Smooth muscle cell of the brain vasculature (primary cell): ENCODE measurements at places on chromosomes 7 and 10.

- DNase-seq: no peak
Observed at GRCh38 chr7:16223963-16224707, 197.2 kb downstream of the CRPPA start.

- no peak for DNase-seq
Observed at GRCh38 chr7:151435971-151436370, 4.0 kb downstream of the CRYGN start.

DNA sequence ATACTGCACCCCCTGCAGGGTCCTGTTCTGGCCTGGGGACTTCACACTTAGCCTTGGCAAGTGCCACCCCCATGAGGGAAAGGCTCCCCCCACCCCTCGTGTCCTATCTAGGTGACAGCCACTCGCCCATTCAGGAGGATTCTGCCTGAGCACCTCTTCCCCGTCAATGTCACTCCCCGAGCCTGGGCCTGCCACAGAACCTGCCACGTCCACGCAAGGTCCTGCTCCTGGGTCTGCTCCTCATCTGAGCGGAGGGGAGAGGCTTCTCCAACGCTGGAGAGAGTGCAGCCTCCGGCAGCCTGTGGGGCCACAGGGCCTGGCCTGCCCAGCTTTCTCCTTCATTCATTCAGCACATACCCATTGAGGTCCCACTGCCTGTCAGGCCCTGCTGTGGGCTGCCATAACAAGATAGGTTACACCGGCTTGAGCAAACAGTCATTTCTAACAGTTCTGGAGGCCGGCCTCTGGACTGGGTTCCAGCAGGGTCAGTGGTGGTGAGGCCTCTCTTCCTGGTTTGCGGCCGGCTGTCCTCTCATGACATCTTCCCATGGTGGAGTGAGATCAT is 92.0 kb upstream of the RET start:
- DNase-seq: no peak

GRCh38 chr7:20021831-20022230 is 195.4 kb downstream of the MACC1 start:
- DNase-seq: no peak

DNA sequence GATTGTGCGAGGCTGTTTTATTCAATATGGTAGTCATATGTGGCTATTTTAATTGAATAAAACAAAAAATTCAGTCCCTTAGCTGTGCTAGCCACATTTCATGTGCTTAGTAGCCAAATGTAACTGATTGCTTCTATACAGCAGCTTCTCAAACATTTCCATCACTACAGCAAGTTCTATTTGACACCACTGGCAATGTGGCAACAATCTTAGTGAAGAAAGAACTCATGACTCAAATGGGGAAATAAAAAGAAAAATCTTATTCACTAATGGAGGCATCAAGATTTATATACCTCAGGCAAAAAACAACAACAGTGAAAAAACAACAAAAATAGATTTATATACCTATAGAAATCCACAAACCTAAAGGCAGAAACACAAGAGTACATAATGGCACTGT is 17.9 kb downstream of the SEM1 start:
- DNase-seq: no peak

DNA sequence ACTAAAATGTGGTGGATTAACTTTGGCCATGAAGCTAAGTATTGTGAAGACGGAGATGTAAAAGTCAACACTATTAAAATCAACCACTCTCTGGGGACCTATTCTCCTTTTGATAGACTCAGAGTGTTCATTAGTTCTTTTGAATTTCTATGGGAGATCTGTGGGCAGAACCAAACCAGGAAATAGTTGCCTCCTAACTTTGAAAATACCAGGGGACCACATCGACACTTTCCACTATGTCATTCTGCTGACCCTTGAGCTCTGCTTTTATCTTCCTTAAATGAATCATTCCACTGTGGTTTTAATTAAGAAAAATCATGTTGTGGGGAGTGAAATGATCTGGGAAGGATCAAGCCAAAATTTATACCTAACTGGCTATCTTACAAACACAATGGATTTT is 960.5 kb downstream of the GATA3 start:
- no peak for DNase-seq

DNA sequence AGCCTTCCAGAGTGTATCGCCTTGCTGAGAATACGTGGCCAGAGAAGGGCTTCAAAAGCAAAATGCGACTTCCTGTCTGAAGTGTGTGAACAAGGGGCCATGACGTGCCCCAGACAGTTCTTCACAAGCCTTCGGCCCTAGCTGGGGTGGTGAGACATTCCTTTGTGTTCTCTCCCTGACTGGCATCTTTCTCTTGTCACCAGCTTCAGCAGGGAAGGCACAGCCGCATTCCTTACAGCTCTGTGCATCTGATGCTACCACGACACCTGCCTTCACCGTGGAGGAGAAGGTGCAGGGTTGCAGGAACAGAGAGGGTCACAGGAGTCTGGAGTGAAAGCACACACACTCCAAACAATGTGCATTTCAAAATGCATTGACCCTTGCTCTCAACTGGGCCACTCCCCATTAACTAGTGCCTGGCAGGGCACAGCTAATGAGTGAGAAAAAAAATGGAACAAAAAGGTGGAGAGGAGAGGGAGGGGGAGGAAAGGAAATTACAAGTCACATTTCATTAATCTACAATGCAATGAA is 93.4 kb downstream of the GPR26 start:
- no peak for DNase-seq

DNA sequence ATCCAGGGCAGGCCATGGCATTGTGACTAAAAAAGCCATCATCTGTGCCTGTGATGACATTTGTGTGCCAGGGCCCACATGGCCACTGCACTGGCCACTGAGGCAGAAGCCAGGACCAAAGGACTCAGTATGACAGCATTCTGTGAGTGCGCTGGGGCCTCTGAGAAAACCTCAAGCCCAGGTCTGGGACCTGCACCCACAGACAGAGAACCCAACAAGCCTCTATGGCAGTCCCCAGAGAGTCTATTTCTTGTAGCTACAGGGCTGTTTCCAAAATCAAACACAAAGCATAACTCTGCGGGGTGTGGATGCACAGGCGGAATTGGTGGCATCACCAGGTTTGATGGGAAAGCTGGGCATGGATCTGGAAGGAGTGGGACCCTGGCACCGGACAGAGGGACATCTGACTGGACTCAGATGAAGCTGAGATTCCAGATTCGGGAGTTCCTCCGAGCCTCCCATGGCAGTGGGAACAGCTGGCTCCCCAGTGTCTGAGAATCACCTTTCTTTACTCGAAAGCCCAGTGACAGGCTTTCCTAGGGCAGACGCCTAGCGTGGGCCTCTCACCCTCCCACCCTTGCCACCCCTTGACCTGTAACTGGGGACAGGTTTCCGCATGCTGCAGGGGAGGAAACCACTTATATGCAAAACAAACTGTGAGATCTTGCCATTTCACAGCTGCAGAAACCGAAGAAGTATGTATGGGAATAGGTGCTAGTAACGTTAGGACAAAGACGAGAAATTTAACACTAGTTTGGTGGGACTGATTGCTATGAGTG is 70.6 kb upstream of the RHEB start:
- DNase-seq: no peak

DNA sequence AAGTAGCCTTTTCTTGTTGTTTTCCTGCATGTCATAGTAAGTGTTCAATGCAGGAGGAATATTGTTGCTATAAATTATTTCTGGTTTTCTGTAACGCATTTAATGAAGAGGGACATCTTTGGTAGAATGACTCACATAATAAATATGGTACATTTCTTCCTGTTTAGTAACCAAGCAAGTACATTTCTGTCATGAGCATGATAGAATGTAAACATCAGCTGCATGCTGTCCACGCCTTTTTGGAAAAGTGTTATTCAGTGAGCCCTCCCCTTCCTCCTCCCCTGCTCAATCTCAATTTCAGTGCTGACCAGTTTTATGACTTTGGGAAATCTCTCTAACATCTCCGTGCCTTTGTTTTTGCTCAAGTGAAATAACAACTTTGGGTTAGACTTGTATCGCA is 664.0 kb downstream of the XPNPEP1 start:
- no peak for DNase-seq

- no peak for DNase-seq
Observed at GRCh38 chr10:30846710-30847109, 185.0 kb downstream of the ZNF438 start.

DNA sequence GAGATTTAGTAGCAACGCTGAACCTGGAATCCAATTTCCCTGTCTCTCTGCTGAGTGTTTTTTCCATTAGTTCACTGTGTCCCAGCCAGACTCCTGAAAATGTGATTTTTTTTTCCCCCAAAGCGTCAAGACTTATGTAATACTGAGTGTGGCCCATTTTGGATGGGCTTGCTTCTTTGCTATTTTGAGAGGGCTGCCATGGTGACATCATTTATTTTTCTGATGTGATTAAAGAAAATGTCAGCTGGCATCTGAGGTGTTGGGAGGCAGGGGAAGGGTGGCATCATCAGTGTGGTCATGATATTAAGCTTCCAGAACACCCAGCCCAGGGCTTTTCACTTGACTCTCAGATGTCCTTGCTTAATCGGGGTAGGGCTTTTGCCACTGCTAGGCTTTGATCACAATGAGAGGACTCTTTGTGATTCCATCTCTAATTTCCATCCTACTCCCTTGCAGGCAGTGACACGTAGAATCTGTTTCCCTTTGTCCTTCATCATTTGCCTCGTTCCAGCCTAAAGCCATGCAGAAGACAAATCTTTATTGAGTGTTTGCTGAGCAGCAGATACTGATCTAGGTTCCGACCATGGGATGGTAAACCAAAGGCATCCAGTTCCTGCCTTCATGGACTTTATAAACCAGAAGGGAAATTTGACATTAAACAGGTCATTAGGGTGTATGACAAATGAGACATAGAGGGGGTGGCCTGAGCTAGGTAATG is 7.4 kb downstream of the ZNF365 start:
- no peak for DNase-seq

DNA sequence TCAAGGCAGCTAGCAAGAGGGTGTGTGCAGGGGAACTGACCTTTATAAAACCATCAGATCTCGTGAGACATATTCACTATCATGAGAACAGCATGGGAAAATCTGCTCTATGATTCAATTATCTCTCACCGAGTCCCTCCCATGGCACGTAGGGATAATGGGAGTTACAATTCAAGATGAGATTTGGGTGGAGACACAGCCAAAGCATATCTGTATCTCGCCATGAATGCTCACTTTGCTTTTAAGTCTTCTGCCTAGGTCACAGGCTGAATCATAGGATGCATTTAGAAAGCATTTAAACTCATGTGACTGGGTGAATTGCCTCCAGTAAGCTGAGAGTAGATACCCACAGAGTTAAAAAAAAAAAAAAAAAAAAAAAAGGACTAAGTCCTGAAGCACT is 220.0 kb downstream of the AGMO start:
- no peak for DNase-seq

- no peak for DNase-seq
Observed at GRCh38 chr7:73988197-73988596, 39.8 kb upstream of the ELN start.

GRCh38 chr7:79132844-79133451 is 320.5 kb downstream of the MAGI2 start:
- no peak for DNase-seq

GRCh38 chr10:57943701-57944100 is 324.0 kb downstream of the IPMK start:
- no peak for DNase-seq

- DNase-seq: no peak
Observed at GRCh38 chr7:4185721-4186512, 496.2 kb upstream of the FOXK1 start.

DNA sequence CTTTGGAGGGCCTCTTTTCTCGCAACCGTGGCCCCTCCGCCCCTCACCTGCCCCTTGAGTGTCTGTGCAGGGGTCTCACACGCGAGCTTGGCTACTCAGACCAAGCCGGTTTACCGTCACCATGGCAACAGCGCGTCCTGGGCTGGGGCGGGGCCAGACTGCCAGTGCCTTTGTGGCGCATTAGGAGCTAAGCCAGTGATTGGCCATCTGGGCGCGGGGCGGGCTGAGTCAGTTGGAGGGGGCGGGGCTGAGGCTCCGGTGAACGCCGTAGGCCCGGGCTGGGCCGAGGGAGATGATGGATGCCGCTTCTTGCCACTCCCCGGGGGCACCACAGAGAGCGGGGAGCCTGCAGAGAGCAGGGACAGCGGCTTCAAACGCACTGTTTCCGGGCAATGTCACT is 48.7 kb upstream of the FXYD4 start:
- peak; percentile 36 for DNase-seq

GRCh38 chr7:111593343-111593742 is 31.1 kb upstream of the IMMP2L start:
- DNase-seq: no peak

- no peak for DNase-seq
Observed at GRCh38 chr10:93550606-93551005, 15.9 kb upstream of the FFAR4 start.

DNA sequence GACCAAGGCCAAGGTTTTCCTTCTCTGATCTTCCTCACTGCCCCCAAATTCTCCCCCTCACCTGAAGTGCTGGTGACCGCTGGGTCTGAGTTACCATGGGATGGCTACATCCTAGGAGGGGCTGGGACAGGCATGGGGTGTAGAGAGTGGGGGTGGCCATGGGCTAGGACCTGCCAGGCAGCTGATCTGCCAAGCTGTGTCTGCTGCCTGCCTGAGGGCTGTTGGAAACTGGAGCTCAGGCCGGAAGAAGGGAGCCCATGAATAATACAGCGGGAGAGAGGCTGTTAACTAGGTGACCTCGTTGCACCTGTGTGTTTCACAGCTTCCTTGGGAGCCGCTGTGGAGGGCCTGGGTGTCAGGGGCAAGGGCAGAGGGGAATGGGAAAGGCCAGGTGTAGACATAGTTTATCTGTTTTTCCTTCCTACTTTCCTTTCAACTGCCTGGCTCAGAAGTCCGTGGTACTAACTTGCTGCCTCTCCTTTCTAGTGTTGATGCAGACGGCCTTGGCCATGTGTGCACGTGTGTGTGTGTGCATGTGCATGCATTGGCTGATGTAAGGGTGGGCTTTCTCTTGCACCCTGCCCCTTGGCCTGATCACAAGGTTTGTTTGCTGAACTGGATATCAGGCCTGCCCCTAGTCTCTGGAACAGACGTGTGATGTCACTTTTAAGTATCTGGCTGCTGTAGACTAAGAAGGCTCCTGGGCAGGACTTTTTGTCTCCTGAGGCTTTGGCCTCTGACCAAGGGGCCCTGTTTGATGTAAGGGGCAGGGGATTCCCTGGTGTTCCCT is 11.9 kb downstream of the CDH23 start:
- DNase-seq: no peak

DNA sequence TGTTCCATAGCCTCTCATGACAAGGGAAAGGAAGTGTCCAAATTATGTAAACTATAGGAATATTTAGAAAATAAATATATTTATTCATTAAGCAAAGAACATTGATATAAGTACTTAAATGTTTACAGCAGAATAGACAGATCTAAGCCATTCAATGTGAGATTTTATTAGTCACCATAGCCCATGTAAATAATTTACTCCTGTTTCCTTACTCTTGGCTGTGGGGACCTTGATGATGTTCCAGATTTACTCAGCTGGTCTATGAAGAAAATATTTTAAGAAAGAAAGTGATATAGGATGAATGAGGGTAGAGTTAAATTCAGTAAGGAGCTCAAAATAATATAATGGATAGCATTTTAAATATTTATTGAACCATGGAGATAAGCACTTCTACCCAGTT is 442.6 kb upstream of the KLF6 start:
- DNase-seq: no peak

DNA sequence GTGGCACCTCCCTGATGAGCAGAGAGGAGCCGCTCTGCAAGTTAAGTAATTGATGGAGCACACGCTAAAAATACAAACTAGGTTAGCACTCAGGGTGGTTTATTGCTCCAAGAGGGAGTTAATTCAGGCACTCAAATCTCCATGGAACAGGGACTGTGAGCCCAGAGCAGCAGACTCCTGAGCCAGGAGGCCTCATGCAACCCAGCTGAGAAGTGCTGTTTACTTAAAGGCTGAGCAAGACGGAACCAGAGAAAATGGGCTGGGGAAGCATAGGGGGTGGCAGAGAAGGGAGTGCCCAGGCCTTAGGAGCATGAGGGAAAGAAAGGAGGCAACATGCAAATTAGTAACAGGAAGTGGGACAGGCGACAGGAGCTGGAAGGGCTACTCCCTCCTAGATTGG is 174.1 kb downstream of the KCNMA1 start:
- DNase-seq: no peak
